Adipocyte (in vitro differentiated cells): ENCODE measurements at places on chromosomes 16 and 17.
A peak's percentile ranks its signal among the peaks of the same experiment; 100 is the strongest.

DNA sequence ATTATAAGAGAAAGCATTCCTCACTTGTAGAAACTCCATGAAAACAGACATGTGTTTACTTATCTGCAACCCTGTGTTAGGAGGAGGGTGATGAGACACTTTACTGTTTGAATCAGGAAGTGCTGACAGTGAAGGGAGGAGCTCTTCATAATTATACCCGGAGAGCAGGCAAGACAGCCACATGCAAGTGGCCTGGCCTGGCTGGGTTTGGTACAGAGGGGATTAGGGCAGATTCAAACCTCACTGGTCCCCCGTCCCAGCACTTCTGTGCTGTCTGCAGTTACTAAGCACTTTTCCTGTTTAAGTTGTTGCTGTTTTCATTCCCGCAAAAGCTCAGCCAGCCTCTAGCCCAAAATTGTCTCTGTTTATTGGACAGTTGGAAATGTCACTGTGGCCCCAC, 78.5 kb downstream of the WWOX start:
- no peak for DNase-seq

- peak; percentile 84 for DNase-seq
These were observed 907 bp downstream of the TRAPPC2L start for GRCh38 chr16:88857728-88858339.

DNA sequence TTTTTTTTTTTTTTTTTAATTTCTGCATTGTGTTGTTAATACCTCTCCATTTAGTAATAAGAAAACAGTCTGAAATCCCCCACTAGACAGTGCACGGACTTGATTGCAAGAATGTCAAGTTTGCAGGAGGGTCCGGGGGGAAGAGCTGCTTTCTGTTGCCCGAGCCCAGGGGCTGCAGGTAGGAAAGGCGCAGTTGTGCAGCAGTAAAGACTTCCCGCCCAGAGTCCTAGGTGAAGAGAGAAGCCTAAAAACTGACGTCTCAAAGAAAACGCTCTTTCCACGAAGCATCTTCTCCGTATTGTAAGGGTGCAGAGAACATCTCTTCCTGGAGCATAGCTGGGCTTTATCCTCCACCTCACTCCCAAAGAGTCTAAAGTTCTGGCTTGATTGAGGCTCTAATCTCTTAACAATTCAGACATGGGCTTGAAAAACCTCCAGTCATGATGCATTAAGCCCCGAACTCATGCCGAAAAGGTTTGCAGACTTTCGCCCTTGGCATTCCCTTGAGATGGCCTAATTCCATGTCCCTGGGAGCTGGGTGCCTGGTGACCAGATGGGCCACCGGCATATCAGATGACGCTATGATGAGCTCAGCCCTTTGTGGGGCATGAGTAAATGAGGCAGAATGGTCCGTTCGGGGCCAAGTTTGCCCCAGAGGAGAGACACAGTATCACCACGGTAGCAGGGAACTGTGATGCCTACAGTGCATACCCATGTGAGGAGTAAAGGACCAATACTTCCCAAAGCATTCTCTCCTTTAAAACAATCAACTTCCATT, 436.2 kb upstream of the ZFHX3 start:
- DNase-seq, result no peak

DNA sequence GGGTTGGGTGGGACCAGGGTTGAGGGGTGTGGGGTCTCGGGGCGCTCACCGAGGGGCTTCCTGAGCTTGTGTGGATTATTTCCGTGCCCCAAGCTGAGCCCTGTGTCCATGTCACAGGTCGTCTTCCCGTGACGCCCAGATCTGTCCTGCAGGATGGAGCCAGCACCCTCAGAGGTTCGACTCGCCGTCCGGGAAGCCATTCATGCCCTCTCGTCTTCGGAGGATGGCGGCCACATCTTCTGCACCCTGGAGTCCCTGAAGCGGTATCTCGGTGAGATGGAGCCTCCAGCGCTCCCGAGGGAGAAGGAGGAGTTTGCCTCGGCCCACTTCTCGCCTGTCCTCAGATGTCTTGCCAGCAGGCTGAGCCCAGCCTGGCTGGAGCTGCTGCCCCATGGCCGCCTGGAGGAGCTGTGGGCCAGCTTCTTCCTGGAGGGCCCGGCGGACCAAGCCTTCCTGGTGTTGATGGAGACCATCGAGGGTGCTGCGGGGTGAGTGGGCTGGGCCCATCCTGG, 1.0 kb downstream of the TELO2 start:
- peak; percentile 60 for DNase-seq

DNA sequence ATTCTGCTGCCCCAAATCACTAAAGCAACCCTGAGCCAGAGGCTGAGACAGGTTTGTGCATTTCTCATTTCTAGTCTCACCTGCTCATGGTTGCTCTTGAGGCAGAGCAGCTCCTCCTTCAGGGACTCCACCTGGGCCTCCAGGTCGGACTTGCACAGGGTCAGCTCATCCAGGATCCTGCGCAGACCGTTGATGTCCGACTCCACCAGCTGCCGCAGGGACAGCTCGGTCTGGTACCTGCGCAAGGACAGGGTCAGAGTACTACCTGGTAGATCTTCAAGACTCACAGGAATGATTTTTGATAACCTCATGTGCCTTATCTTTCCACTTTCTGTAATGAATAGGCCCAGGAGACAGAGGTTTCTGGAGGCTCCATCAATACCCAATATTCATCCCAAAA, 1.1 kb downstream of the KRT31 start:
- DNase-seq, result no peak

GRCh38 chr17:72710834-72711233, 381.7 kb downstream of the SLC39A11 start:
- DNase-seq, result peak; percentile 31

- no peak for DNase-seq
These were observed 3.3 kb downstream of the TMEM94 start for GRCh38 chr17:75459590-75460267.

DNA sequence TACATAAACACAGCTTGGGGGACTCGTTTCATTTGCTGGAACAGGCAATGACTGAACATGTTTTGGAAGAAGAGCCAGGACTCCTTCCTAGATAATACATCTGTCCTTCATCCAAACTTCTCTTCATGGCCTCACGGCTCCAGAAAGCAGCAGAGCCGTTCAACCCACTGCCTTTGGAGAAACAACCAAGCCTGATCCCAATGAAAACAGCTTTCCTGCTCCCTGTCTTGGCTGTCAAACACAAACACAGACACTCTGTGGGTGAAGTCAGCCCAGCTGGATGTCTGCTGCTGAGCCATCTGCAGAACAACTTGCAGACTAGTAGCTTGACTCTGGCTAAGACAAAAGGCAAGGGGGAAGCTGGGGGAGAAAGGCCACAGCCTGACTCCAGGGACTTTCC, 345.1 kb upstream of the PSMD7 start:
- DNase-seq, result no peak

DNA sequence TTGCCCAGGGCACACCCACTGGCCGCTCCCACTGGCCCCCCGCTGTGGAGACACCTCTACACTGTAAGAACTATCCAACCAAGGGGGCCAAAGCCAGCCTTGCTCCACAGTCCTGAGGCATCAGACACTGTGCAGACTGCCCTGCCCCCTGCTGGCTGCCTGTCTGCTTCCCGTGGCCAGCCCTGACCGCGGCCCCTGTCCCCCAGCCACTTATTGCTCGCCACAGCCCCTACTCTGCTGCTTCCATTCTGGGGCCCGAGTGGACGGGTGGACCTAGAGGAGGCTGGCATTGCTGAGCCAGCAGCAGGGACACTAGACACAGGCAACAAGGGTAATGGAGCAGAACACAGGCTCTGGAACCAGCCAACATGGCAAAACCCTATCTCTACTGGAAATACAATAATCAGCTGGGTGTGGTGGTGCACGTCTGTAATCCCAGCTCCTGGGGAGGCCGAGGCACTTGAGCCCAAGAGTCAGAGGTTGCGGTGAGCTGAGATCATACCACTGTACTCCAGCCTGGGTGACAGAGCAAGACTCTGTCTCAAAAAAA, 19.7 kb upstream of the LRRC37A3 start:
- DNase-seq, result peak; percentile 25

DNA sequence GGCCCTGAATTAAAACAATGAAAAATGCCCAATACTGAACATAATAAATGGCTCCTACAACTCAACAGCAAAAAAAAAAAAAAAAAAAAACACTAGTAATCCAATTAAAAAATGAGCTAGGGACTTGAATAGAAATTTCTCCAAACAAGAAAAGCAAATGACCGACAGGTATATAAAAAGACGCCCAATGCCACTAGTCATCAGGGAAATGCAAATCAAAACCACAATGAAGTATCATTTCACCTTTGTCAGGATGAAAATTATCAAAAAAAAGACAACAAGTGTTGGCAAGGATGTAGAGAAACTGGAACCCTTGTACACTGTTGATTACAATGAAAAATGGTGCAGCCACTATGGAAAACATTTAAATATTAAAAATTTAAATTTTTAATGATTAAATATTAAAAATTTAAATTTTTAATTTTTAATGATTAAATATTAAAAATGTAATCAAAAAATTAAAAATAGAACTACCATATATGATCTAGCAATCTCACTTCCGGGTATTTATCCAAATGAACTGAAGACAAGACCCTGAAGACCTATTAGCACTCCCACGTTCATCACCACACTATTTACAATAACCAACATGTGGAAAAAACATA, 28.1 kb downstream of the BBS2 start:
- no peak for DNase-seq

GRCh38 chr17:17366941-17367875, 64.0 kb downstream of the NT5M start:
- DNase-seq, result no peak

DNA sequence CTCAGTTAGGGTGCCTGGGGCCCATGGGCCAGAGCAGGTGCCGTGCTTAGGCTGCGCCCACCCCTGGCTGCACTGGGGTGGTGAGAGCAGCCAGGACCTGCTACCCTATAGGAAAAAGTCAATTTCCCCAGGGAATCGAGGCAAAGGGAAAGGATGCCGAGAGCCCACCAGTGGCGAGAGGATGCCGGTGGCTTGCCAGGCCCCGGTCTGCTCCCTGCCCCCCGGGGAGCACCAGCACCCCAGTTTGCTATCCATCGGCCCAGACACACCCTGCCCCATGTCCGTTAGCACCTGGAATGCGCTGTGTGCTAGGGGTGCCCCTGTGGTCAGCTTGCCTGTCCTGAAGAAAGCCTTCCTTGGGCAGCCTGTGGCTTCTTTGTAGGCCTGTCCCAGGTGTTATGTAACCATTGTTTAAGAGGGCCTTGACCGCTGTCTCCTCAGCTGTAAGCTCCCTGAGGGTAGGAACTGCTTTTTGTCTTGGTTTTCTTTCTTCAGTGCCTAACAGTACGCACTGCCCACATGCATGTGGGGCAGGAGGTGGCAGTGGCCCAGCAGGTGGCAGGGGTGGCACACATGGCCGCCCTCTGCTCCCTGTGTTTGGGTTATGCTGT, 40.8 kb downstream of the NT5M start:
- DNase-seq, result no peak

GRCh38 chr17:21036361-21036881, 6.4 kb downstream of the USP22 start:
- peak; percentile 19 for DNase-seq

GRCh38 chr17:64777415-64778239, 115.5 kb upstream of the SMURF2 start:
- DNase-seq, result no peak

DNA sequence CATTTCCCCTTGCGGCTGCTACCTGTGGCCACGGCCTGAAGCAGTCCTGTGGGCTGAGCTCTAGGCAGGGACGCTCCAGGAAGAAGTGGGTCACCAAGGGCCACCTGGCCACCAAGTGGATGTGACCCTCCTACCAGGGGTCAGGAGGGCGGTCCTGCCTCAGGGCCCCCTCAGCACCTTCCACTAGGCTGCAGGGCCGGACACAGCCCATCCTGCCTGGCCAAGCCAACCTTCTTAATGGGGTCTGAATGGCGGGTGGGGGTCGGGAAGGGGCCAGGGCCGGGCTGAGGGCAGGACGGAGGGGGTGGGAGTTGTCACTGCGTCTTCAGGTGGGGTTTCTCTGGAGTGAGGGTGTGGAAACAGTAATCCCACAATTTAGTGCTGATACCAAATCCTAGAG, 13.2 kb upstream of the MLKL start:
- no peak for DNase-seq

DNA sequence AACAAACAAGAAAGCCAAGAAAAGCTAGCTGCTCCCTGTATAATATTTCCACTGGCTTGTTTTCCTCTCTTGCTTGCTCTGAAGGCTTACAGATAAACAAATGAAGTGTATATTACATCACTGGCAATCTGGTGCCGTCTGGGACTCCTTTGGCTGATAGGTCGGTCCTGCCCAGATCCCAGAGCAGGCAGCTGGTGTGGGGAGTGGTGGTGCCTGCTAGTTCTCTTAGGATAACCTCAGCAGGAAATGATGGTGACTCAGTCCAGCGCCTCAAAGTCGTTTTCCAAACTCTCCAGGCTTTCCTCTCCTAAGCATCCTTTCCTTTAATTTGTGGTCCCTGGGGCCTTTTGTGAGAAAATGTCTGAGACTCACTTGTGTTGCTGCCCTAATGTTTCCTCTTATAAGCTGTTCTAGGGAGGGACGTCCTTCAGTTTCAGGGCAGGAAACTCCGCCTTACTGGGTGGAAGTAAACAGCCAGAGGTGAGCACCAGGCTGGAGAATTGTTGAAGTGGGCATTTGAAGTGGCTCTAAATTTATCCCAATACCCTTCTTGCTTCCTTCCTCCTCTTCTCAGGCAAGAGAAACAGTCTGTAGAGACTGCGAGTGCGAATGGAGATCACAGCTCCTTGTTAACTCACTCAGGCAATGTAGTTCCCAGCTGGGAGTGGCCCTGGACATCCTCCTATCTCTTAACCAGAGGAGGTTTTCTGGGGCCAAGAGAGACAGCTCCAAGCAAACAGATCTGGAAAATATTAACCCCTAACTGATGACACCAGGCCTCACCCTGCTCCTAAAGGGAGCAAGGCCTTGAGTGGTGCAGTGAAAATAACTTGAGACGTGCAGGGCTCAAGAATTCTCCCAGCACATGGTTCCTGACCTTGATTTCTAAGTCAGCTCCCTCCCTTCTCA, 34.9 kb downstream of the CD300LF start:
- no peak for DNase-seq

DNA sequence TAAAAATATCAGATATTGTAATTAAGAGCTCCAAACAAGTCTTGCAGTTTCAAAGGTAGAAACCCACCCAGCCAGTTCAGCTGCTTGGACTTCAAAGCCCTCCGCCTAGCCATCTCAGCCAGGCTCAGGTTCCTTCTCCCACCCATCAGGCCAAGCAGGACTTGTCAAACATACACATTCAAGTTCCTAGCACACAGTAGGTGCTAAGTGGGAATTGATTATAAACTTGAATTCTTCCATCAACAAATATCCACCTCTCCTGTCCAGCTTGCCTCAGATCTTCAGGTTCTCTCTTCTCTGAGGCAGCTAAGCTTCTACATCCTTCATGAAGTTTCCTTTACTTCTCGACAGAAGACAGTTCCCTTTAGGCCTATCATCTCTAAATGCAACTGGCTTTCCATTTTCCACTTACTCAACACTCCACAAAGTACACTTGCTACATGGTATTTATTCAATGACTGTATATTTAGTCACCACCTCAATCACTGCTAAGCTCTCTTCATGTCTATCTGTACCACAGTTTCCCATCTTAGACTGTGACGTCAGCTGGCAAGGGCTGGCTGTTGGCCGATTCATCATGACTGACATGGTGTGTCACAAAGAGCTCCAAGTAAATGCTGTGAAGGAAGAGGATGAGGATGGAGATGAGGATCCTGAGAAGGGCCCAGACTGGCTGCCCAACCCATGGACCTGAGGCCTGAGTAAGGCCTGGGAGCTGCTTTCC, 13.3 kb upstream of the COG7 start:
- peak; percentile 41 for DNase-seq
